ENCODE measurements at places on chromosomes 4 and X.

- DNase-seq, result no peak
These were observed 280.1 kb upstream of the ZFP42 start for GRCh38 chr4:187715466-187715865.

- no peak for DNase-seq
These were observed 55.2 kb downstream of the MGST2 start for GRCh38 chr4:139720806-139721205.

- DNase-seq, result no peak
These were observed 12.2 kb downstream of the XPNPEP2 start for GRCh38 chrX:129750971-129751370.

DNA sequence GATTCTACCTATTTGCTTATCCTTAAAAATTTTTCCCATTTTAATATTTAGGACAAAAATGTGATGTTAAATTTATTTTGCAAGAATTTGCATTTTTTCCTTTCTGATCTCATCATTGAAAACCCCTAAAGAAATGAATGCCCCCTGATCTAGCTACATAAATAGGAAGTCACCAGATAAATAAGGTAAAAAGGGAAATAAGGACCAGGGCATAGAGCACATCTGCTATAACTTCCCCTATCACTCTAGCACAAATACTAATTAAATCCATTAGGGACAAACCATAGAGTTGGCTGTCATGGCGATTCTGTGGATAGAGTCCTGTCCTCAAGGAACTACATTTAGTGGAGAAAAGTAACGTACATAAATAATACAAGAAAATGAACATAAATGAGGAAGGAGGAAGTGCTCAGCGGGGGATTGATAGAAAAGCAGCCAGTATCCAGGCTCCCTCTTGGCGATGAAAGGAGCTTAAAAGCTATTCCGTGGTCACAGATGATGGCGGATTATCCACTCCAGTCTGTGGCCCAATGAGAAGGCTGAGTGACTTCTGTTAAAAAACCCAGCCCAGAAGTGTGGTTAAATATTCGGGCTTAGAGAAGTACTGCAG lies 76.9 kb upstream of the RPL34 start:
- DNase-seq, result no peak

- no peak for DNase-seq
These were observed 107.2 kb downstream of the PPP3CA start for GRCh38 chr4:101240099-101240498.

- no peak for DNase-seq
These were observed 289.3 kb upstream of the CTSO start for GRCh38 chr4:156243015-156243414.

GRCh38 chrX:1883772-1884171 lies 268.9 kb downstream of the ASMT start:
- DNase-seq, result no peak

- DNase-seq, result no peak
These were observed 79.8 kb downstream of the LCORL start for GRCh38 chr4:17941731-17942130.

DNA sequence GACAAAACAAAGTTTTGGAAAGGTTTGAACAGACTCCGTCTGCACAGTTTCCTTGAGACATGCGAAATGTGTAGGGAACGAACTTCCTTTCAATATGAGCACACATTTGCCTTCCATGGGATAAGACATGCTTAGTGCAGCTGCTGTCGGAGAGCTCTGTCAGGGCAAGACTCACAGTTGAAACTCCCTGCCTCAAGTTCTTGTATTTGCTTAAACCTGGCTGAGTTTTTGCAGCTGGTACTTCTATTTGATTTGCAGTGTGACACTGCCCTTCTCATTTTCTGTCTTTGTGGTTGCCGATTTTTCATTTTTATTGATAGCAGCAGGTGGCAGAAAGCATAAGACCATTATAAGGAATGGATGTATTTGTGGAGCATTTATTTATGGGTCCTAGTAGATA lies 18.2 kb upstream of the RHOH start:
- DNase-seq, result no peak

DNA sequence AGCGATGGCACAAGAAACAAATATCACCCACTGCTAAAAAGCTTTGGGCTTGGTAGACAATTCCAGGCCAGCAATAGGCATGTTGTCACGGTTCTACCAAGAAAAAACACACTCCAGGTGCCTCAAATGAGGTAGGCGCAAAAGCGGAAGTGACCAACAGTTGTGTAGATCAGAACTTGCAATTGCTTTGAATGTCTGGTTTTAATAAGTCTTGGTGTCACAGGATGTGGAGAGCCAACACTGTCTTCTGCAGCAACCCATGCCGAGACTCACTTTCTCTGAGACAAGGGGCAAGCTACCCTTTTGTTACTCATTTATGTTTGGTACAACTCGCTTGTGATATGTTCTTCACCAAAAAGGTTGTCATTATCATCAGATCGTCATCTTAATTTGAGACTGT lies 188.8 kb downstream of the HS6ST2 start:
- DNase-seq, result no peak

DNA sequence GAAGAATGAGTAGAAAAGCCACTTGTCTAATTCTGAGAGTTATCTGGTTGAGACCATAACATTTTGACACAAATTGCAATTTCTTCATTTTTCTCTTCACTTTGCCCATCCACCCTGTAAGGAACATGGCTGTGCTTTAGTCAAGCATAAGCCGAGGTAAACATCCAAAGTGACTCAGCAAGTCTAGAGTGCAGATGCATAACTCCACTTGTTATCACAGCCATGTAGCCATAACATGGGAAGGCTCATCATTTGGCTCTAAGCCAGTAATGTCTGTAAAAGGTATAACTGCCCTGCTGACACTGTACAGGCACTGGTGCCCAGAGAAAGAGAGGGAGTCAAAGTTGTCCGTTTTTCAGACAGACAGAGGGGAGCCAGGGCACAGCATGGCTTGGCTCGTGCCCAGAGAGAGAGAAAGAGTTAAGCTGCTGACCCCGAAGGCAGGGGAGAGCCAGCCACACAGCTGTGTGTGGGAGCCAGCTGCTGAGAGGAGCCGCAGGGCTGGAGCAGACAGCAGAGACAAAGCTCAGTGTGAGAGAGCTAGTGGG lies 76.9 kb upstream of the EXOC1L start:
- no peak for DNase-seq

GRCh38 chr4:113636877-113637276 lies 124.7 kb downstream of the CAMK2D start:
- DNase-seq, result no peak

DNA sequence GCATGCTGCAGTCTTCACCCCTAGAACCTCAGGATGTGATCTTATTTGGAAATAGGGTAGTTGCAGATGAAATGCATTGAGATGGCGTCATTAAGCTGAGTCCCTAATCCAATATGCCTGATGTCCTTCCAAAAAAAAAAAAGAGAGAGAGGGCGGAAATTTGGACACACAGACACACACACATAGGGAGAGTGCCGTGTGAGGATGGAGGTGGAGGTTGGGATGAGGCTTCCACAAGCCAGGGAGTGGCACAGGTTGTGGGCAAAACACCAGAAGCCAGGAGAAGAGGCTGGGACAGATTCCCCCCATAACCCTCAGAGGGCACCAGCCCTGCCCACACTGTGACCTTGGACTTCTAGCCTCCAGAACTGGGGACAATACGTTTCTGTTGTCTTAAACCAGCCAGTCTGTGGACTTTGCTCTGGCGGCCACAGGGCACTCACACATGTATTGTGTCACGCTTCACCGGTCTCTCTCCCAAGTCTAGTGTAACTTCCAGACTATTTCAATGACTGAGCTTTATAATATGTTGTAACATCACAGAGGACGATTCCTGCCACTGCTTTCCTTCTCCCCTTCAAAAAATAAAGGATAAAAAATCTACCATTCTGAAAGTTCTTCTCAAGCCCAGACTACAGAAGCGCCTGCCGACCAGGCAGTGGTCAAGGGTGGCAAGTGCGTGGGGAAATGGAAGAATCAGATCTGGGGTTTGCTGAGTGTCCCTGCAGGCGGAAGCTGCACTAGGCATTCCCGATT lies 35.8 kb upstream of the MAN2B2 start:
- no peak for DNase-seq

GRCh38 chr4:89641367-89641687 lies 195.6 kb downstream of the SNCA start:
- DNase-seq, result no peak

- no peak for DNase-seq
These were observed 1290.9 kb downstream of the PCDH18 start for GRCh38 chr4:136241221-136241986.

- no peak for DNase-seq
These were observed 29.0 kb downstream of the ACOX3 start for GRCh38 chr4:8411351-8412180.

DNA sequence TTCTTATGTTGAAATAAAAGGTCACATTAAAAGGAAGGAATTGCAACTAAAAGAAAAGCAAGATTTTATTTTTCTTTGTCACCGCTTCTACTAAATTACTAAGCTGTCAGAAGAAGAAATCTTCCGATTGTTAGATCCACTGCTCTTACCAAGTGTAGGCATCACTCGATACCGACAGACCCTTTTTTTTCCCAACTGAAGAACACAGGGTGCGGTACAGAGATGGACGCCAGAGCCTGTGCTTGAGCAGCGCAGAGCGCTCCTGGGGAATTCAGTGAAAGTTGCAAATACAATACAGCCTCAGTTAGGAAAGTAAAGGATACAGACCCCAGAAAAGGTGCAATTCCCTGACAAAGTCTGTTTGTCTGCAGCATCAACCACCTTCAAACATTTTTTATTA lies 94.9 kb upstream of the WDR17 start:
- no peak for DNase-seq

- no peak for DNase-seq
These were observed 391.1 kb downstream of the IDS start for GRCh38 chrX:149114001-149114400.

GRCh38 chr4:142331132-142331531 lies 515.0 kb downstream of the INPP4B start:
- DNase-seq, result no peak

DNA sequence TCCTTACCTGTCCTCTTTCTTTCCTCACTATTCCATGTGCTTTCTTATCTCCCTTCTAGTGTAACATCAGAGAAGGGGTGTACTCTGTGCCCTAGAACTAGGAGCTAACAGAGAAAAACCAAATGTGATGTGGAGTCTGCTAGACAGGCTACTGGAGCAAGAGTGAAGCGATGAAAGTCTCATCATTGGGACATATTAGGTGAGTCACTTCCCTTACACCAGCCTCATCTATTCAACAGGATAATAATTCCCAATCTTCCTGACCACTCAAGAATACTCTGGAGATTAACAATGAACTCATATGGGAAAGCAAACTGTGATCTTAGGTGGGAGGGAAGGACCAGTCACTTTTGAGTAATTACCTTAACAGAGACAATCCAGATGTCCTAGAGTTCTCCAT lies 58.1 kb downstream of the RAB40A start:
- DNase-seq, result no peak

DNA sequence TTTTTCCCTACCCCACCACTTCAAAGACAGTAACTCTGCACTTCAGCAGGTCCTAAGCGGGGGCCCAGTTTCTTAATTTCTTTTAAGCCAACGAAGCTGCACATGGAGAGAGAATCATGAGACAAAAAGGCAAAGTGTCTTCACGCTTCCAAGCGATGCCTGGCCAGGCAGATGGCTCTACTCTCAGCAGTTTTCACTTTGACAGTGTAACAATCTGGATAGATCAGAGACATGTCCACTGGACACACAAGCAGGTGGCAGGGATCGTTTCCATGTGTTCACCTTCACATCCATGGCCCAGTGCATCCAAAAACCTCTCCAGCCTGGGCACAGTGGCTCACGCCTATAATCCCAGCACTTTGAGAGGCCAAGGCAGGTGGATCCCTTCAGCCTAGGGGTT lies 27.8 kb downstream of the PPP2R2C start:
- no peak for DNase-seq

DNA sequence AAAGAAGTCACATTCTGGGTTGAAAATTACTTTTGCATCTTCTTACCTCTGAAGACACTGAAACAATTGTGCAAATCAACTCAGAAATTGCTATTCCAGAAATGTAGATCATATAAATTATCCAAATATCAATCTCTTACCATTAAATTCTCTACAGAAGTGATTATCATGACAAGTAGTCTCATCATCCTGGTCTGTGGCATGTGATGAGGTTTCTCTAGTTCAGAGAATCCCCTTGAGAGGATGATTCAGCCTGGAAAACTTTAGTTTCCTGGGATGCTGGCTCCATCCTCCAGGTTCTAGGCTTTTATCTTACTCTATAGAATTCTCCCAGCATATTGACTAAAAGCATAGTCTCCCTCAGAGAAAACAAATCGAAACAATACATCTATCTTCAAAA lies 76.2 kb upstream of the S100G start:
- no peak for DNase-seq

DNA sequence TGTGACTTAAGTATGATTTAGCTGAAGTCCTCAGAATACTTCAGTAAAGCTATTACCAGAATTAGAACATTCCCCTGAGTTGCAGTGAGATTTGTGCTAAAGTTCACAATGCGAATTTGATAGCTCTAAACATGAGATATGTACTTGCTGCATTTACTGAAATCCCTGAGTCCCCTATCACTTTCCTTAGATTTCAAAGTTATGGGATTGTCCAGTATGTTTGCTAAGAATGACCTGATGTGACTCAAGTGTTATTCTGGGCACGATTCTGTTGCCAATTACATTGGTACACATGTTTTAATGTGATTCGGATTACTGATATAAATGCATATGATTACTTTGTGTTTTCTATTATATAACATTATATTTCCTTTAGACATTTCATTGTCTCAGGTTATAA lies 91.3 kb upstream of the AMOT start:
- DNase-seq, result no peak

GRCh38 chr4:100461807-100462605 lies 55.8 kb downstream of the EMCN start:
- DNase-seq, result no peak
